ENCODE measurements at places on chromosomes 7 and 10.

DNA sequence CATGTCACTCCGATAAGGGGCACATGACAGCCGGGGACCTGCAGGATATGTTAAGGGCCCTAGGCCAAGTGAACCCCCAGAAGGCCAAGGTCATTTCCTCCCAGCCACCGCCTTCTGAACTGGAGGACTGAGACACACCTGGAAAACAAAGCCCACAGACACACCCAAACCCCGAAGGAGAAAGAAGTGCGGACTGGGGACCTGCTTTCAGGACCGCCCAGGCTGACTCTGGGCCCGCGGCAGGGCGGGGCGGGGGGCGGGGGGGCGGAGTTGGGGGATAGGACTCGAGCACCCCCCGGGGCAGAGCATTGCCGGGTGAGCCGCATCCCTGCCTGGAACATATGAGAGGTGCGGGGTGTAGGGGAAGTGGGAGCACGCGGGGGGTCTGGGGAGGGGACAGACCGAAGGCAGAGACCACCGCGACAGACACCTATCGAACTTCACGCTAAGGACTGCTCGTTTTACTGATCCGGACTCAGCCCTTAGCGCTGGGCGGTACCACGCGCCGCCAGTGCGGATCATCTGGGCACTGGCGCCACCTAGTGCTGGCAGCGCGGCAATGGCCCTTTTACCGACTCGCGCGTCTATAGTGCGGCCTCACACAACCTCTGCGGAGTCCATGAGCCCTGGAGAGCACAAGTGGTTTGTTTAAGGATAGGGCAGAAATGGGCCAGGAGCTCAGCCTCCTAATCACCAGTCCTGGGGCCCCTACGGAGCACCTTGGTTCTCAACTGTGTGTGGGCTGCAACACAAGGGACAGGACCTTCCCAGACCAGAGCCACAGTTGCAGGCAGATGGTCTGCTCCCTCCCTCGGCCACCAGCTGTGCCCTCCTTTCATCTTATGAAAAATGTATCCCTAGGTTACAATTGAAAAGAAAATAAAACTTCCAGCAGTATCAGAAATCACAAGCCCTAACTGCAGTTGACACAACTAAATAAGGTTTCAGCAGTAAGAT lies 157.6 kb downstream of the HERPUD2 start:
- DNase-seq: peak; percentile 84

- DNase-seq: no peak
Measured at GRCh38 chr10:17906002-17906401, 45.7 kb upstream of the SLC39A12 start.

GRCh38 chr10:52526251-52526823 lies 212.3 kb downstream of the DKK1 start:
- DNase-seq: peak; percentile 50

- DNase-seq: peak; percentile 55
Measured at GRCh38 chr10:122333037-122333436, 41.5 kb upstream of the PLEKHA1 start.

- DNase-seq: no peak
Measured at GRCh38 chr7:37769291-37769690, 79.1 kb upstream of the NME8 start.

DNA sequence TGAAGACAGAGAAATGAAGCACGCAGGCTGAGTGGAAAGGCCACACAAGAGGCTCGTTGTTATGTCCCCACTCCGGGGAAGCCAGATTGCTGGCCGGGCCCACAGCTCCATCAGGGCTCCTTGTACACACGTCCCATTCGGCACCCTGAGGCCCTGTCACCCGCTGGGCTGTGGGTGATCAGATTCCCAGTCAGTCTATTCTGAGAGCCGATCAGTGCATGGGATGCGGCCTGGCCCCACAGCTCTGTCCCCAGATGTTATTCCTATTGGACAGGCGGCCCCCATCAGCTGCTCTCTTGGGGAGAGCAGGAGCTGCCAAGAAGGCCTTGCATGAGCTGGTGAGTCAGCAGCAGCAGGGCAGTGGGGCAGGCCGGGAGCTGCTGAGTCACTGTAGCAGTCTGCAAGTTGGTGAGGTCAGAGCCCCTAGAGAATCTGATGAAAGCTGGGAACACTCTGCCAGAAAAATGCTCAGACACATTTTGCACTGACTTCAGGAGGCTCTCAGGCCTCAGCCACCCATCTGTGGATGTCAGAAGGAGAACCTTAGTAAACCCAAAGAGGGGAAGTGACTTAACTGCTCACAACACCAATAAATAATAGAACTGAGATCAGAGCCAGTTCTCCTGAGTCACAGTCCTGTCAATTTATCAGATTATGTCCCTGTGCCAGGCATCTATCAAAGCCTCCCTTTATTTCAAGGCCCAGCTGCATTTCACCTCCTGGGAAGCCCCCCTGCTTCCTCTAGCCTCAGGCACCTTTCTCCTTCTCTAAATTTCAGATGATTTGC lies 9.4 kb upstream of the PSAP start:
- peak; percentile 100 for DNase-seq

DNA sequence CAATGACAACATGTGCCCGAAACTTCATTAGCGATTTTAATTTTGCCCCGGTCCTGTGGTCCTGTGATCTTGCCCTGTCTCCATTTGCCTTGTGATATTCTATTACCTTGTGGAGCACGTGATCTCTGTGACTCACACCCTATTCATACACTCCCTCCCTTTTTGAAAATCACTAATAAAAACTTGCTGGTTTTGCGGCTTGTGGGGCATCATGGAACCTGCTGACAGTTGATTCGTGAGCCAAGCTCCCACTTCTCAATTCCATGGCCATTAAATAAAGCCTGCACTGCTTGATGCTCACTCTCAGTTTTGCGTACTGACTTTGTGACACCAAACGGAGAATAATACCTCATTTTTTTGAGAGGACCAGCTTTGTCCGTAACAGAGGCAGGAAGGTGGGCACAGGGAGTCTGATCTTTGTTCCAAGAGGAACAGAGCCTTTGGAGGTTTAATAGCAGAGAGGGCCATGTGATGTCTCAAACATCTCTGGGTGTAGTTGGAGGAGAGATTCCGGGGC lies 3.8 kb upstream of the ADAMTS14 start:
- peak; percentile 48 for DNase-seq

GRCh38 chr10:124092860-124093773 lies at the start of gene CHST15:
Gene CHST15, minus strand, starts transcription at chr10:124093598. Its CDS starts 47,386 bp downstream, at chr10:124046212.
- peak; percentile 38 for DNase-seq

- peak; percentile 88 for DNase-seq
Measured at GRCh38 chr10:69318867-69319727, 40.8 kb downstream of the HK1 start.

DNA sequence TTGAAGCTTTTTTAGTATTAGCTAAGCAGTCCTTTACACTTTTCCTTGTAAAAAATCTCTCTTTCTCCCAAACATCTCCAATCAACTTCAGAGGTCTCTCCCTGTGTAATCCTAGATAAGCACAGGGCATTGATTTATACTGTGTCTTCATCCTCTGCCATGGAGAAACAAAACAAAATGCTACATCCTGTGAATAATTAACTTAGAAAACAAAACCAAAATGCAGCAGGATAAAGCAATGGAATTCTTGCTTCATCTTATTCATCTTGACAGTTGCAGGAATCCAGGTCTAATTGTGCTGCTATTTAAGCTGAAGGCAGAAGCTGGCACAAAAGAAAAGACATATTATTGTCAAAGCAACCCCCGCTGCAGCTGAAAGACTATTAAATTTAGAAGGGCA lies 641.5 kb upstream of the SORCS1 start:
- no peak for DNase-seq

DNA sequence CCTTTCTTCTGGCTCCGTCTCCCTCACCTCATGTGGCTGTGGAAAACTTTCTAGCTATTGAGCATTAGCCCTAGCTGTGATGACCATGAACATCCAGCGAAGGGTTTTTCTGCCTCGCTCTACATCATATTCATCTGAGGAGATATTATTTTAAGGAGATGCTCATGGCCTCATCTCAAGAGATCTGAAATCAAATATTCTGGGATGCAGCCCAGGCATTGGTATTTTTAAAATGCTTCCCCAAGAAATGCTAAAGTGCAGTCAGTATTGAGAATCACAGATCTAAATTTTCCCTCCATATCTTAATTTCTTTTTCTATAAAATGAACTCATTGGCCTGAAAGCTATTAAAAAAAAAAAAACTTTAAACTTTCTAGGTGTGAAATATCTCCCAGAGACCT lies 238.2 kb upstream of the CELF2 start:
- DNase-seq: no peak

DNA sequence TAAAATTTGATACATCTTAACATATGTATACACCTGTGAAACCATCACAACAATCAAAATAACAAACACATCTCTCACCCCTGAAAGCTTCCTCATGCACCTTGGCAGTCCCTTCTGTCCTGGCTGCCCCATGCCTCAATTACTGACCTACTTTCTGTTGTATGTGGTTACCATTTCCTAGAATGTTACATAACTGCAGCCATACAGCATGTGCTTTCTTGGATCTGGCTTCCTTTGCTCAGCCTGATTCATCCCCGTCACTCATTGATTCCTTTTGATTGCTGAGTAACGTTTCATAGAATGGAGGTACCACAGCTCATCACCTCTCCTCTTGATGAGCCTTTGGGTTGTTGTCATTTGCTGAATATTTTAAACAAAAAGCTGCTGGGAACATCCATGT lies 165.3 kb downstream of the CELF2 start:
- DNase-seq: no peak

DNA sequence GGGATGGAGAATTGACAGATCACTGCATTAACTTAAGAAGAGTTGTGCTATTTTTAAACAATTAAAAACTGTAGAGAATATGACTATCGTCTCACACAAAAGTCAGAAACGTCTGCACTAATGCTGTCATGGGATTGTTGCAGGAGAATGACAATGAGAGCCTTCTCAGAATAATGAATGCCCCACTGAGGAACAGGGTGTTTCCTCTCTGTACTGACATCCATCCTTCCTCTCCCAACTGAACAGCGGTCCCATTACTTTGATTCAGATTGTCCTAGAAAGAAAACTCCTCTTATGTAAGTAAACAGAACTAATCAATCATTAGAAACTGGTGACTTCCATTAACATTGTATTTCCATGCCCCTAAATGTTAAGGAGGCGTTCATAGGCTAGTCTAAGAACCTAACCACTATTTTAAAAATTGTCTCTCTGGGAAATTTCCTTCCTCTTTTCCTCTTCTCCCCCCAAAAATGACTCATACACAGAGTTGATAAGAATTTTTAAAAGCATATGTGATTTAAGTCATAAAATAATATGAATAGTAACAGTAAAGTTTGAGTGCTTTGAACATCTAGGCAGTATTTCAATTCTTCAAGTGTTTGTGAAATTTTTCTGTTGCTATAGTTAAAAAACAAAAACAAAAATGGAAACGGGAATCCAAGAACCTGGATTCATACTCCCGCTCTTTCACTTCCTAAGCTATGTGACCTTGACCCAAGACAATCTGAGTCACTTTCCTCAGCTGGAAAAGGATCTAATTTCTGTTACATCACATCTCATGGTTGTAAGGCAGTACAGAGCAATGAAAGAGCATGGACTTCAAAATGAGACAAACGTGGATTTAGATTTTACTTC lies 12.7 kb upstream of the MACC1 start:
- peak; percentile 90 for DNase-seq

DNA sequence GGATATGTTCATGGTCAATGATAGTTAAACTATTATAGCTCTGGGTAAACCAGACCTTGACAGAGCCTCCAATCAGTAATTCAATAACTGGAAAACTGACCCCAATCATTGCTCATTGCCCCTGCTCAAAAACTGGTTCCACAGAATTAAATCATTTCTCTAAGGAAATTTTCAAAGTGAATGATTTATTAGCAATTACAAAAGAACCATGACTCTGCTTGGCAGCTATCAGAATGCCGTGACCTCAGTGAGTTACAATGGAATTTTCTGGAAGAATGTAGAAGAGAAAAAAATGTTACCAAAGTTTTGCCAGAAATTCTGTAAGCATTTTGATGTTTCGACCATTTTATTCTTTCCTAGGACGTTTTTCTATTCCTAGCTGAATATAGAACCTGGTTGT lies 106.8 kb upstream of the APBB1IP start:
- DNase-seq: peak; percentile 40

GRCh38 chr7:103867874-103868273 lies 121.6 kb downstream of the RELN start:
- DNase-seq: no peak

DNA sequence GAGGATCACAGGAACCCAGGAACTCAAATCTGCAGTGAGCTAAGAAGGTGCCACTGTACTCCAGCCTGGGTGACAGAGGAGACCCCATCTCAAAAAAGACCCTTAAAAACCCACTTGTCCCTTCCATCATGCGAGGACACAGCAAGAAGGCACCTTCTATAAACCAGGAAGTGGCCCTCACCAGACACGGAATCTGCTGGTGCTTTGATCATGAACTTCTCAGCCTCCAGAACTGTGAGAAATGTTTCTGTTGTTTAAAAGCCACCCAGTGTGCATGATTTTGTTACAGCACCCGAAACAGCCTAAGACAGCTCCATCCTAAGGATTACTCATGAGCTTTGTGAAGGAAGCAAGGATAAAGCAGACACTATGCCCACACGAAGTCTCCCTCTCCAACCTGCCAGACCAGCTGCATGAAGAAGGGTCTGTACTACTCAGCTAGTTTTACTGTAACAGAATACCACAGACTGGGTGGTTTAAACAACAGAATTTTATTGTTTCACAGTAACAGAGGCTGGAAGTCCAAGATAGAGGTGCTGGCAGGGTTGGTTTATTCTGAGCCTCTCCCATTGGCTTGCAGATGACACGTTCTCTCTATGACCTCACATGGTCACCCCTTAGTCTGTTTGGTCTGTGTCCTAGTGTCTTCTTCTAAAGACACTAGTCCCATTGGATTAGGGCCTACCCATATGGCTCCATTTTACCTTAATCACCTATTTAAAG lies 13.7 kb downstream of the VIM start:
- no peak for DNase-seq

- DNase-seq: no peak
Measured at GRCh38 chr10:33698033-33698432, 363.6 kb upstream of the NRP1 start.

DNA sequence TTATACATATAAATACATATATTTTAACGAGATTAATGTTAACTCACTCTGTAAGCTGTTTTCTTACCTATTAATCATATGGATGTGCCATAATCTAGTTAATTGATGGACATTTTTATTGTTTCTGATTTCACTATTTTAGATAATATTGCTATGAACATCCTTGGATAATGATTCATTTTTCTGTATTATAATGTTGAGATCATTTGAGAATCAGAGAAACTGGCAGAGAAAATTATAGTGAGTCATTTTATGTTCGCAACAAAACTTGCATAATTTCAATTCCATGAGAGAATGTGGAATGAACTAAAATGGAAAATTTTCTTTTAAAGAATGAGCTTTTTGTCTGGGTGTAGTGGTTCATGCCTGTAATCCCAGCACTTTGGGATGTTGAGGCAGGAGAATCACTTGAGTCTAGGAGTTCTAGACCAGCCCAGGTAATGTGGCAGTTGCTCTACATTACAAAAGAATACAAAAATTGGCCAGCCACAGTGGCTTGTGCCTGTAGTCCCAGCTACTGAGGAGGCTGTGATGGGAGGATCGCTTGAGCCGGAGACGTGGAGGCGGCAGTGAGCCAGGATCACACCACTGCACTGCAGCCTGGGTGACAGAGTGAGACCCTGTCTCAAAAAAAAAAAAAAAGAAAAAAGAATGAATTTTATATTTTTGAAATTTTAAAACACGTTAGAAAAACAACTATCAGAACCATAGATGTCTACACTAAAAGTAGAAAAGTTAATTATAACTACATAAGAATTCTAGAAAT lies 40.5 kb downstream of the PAPSS2 start:
- DNase-seq: peak; percentile 86
